ENCODE measurements at places on chromosomes 3 and 15.
A peak's percentile ranks its signal among the peaks of the same experiment; 100 is the strongest.

GRCh38 chr3:128841926-128842920, 37.2 kb upstream of the ACAD9 start:
- no peak overlapping the region for H3K27ac ChIP-seq
- no peaks in the 10 kb centered on the region for H3K27me3 ChIP-seq
- DNase-seq, result no peak
- no peaks in the 10 kb centered on the region for H3K4me1 ChIP-seq
- no peak overlapping the region for H3K4me3 ChIP-seq

GRCh38 chr15:66193066-66193465, 60.5 kb downstream of the MEGF11 start:
- no peaks in the 10 kb centered on the region for H3K27me3 ChIP-seq
- H3K27ac ChIP-seq, result no peak overlapping the region
- no peaks in the 10 kb centered on the region for H3K36me3 ChIP-seq
- no peaks in the 10 kb centered on the region for H3K4me1 ChIP-seq
- H3K4me3 ChIP-seq, result no peak overlapping the region
- no peak for DNase-seq

GRCh38 chr15:57496946-57497869, 94.5 kb upstream of the MYZAP start:
- no peaks in the 10 kb centered on the region for H3K27me3 ChIP-seq
- H3K4me3 ChIP-seq, result no peak overlapping the region
- peak; percentile 66 for DNase-seq
- H3K4me1 ChIP-seq, result peaks cover 56% of the 10 kb centered on the region
- H3K27ac ChIP-seq, result peak overlapping the region; percentile 31
- H3K36me3 ChIP-seq, result no peaks in the 10 kb centered on the region

DNA sequence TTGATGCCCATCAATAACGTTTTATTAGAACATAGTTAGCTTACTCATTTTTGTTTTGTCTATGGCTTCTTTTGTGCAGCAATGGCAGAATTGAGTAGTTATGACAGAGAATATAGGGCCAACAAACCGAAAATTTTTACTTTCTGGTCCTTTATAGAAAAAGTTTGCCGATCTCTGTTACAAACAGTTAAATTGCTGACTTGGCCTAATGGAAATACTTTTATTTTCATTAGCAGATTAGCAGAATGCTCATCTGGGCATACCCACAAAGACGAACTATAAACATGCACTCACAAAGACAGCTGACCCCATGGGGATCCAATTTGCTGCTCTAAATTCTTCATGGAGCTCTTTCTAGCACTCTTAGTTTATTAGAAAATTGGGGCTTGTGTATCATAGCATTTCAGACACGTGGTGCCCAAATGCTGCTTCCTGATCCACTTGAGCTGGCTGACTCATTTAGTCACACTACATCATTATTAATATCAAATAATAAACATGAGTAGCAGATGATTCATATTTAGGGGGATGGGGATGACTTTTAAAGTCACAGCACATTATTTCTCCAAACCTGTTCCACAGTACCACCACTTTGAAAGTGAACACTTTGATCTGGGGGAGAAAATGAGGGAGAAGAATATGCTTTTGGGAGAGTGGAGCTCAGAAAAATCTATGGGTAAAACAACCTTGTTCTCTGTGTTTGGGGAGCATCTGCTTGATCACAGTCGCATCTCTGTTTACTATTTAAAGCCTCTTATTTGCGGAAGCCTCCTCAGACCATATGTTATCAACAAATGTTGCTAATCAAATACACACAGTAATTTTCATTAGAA, 228.1 kb upstream of the FEZF2 start:
- no peaks in the 10 kb centered on the region for H3K27me3 ChIP-seq
- no peak overlapping the region for H3K27ac ChIP-seq
- no peak overlapping the region for H3K4me3 ChIP-seq
- no peaks in the 10 kb centered on the region for H3K36me3 ChIP-seq
- H3K4me1 ChIP-seq, result no peaks in the 10 kb centered on the region
- no peak for DNase-seq

DNA sequence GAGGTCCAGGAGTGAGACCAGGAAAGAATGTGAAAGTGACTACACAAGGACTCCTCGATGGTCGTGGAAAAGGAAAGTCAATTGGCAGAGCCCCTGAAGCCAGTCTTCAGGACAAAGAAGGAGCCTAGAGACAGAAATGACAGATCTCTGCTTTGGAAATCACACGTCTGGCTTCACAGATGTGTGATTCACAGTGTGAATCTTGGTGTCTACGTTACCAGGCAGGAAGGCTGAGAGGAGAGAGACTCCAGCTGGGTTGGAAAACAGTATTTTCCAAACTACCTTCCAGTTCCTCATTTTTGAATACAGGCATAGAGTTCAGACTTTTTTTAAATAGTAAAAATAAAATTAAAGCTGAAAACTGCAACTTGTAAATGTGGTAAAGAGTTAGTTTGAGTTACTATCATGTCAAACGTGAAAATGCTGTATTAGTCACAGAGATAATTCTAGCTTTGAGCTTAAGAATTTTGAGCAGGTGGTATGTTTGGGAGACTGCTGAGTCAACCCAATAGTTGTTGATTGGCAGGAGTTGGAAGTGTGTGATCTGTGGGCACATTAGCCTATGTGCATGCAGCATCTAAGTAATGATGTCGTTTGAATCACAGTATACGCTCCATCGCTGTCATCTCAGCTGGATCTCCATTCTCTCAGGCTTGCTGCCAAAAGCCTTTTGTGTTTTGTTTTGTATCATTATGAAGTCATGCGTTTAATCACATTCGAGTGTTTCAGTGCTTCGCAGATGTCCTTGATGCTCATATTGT, 6.0 kb downstream of the CCR2 start:
- no peak for DNase-seq
- H3K36me3 ChIP-seq, result no peaks in the 10 kb centered on the region
- no peaks in the 10 kb centered on the region for H3K27me3 ChIP-seq
- H3K4me3 ChIP-seq, result no peak overlapping the region
- no peak overlapping the region for H3K27ac ChIP-seq

DNA sequence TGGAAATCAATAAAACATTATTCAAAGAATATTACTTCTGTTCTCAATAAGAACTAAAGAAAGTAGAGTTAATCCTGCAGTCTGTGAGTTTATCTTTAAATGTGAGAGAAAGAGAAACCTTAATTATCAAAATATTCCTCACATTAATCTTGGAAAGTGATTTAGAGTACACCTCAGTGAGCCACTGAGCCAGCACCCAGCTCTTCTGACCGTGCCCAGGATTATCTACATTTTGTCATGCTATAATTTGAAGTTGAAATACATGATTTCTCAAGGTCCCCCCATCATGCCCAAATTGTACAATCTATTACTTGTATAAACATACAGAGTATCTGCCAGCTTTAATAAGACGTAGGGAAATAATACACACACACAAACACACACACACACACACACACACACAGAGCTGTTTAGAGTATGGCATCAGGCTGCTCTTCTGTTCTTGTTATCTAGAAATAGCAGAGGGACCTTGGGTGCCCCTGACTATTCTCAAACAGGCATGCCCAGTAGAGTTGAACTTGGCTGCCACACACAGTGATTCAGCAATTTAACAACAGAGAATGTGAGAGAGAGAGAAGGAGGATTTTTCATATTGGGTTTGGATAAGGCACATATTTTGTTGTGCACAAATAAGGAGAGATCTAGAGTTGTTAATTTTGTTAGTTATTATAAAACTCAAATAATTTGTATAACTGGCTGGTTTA, 74.4 kb downstream of the P2RY1 start:
- no peak overlapping the region for H3K4me3 ChIP-seq
- no peaks in the 10 kb centered on the region for H3K4me1 ChIP-seq
- DNase-seq, result no peak
- H3K27me3 ChIP-seq, result no peaks in the 10 kb centered on the region
- no peak overlapping the region for H3K27ac ChIP-seq

DNA sequence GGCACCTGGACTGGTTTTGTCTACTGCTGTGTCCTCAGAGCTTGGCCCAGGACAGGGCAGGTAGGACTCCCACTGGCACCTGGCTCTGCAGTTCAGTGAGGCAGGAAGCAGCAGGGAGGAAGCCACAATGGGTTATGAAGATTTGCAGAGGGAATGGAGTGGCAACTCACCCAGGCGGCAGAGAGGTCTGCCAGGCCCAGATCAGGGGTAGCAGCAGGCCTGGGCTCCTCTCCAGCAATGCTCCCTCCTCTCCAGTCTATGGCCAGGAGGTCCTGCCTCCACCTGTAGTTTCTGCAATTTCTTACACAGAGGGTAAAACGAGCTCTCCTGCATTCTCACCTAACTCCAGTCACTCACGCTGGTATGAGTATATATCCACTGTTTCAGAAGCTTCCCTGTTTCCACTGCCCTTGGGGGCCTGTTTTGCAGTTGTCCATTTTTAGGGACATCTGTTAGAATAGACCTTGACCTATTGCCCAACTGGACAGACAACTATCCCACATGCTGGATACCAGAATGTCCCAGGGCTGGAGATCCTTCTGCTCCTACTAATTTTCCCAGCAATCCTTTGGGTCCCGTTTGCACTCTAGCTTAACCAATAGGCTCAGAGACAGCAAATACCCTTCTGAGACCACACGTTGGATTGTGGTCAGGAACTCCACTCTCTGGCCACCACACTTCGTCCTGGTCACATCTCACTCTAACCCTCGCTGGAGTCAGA, 35.2 kb downstream of the HMCES start:
- H3K4me1 ChIP-seq, result peaks cover 4% of the 10 kb centered on the region
- no peaks in the 10 kb centered on the region for H3K27me3 ChIP-seq
- H3K27ac ChIP-seq, result peak overlapping the region; percentile 8
- no peak overlapping the region for H3K4me3 ChIP-seq
- H3K36me3 ChIP-seq, result no peaks in the 10 kb centered on the region
- peak; percentile 40 for DNase-seq

DNA sequence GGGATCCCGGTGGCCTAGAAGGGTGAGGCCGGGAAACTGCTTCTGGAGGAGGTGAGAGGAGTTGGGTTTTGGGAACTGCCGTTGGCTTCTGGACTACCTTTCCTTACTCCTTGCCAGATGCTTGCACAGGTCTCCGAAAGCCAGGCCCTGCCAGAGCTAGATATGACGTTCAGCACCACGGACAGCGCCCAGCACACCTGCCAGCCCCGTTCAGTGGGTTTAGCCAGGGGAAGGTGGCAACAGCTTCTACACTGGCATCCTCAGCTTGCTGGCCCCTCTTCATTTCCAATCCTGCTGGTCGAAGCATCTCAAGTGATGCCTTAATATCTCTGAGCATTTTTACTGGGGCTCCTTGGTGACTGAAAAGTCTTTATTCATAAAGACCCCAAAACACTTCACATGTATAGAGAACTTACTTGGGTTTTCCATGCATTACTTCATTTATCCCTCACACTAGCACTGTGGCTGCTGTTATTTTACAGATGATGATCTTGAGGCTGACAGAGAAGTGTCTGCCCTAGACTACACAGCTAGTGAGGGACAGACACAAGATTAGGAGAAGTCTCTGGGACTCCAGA, 21.9 kb downstream of the HCN4 start:
- no peaks in the 10 kb centered on the region for H3K27me3 ChIP-seq
- H3K27ac ChIP-seq, result no peak overlapping the region
- H3K36me3 ChIP-seq, result no peaks in the 10 kb centered on the region
- no peaks in the 10 kb centered on the region for H3K4me1 ChIP-seq
- DNase-seq, result peak; percentile 60
- H3K4me3 ChIP-seq, result no peak overlapping the region

- H3K27ac ChIP-seq, result no peak overlapping the region
- no peaks in the 10 kb centered on the region for H3K27me3 ChIP-seq
- no peak overlapping the region for H3K4me3 ChIP-seq
- no peaks in the 10 kb centered on the region for H3K36me3 ChIP-seq
Measured at GRCh38 chr15:66021496-66022162, 152.3 kb downstream of the RAB11A start.

GRCh38 chr3:97940034-97940433, 32.2 kb downstream of the RIOX2 start:
- no peak for DNase-seq
- no peak overlapping the region for H3K27ac ChIP-seq

DNA sequence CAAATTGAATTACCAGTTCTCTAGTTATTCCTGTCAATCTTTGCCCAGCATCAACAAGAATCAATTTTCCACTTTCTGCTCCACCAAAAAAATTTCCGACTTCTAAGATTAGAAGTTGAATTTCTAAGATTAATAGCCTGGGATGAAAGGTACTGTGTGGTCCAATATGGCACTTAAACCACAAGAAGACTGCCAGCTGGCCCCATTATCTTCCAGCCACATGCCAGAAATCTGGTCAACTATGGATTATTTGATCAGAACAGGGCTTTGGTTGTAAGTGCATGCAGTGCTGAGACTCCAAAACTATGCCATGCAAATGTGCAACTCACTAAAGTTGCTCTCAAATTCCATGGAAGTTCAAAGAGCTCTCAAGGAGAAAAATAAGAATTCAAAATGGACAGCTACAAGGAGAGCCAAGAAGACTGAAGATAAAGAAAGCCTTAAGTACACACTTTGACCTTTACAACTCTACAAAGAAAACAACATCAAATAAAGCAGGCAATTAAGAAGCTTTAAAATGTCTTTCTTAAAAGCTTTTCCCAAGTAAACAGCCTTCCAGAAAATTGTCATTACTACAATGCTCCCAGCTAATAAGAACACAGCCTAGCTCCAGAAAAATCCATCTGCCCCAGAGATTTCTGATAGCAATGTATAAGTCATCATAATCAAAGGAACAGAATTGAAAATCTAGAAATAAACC, 64.2 kb downstream of the ST3GAL6 start:
- DNase-seq, result no peak
- H3K36me3 ChIP-seq, result no peaks in the 10 kb centered on the region
- H3K4me1 ChIP-seq, result no peaks in the 10 kb centered on the region
- no peaks in the 10 kb centered on the region for H3K27me3 ChIP-seq
- H3K27ac ChIP-seq, result no peak overlapping the region

GRCh38 chr3:45654397-45654944, 34.7 kb upstream of the SACM1L start:
- H3K4me1 ChIP-seq, result no peaks in the 10 kb centered on the region
- H3K4me3 ChIP-seq, result no peak overlapping the region
- no peak overlapping the region for H3K27ac ChIP-seq
- no peaks in the 10 kb centered on the region for H3K27me3 ChIP-seq
- H3K36me3 ChIP-seq, result no peaks in the 10 kb centered on the region
- no peak for DNase-seq

DNA sequence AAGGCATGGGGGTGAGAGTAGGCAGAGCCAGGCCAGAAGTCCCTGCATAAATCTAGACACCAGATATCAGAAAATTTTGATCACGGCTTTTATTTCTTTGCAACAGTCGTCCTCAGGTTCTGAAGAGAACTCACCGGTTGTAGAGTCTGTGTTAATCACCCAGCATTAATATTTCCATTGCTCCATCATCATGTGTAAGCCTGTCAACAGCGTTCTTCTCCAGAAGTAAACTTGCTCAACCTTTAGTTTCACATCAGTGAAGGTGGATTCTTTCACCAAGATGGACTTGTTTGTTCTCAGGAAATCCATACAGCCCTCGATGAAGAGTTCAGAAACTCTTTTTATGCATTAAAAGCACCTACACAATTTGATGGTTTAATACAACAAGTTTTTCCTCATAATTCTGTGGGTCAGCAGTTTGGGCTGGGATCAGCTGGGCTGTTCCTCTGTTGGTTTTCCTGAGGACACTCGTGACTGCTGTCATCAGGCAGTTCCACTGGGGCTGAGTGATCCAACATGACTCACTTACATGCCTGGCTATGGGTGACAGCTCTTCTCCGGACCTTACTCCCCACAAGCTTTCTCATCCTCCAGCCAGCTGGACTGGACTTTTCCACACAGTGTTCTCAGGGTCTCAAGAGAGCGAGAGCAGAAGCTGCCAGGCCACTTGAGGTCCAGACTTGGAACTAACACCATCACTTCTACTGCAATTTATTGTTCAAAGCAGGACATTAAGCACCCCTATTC, 303.4 kb downstream of the ZNF621 start:
- no peaks in the 10 kb centered on the region for H3K27me3 ChIP-seq
- peaks cover 5% of the 10 kb centered on the region for H3K4me1 ChIP-seq
- DNase-seq, result no peak
- H3K27ac ChIP-seq, result no peak overlapping the region

All from pancreas (tissue), 10 donors.